ENCODE measurements at places on chromosomes 11 and 22.

GRCh38 chr11:115052601-115053000 is 374.3 kb downstream of the NXPE2 start:
- DNase-seq, result no peak

DNA sequence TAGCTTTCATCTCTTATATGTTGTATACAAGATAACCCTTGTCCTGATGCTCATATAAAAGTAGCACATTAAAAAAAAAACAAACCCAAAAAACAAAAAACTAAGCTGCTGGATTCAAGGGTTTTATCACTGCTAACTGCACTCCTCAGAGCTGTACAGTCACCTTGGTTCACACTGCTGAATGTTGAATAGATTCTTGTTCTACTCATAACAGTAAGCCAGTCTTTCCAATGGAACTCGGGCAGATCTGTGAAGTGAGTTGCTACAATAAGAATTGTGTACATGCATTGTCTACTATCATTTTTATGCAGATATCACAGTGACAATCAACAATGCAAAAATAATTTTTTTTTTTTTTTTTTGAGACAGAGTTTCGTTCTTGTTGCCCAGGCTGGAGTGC is 4.7 kb downstream of the HARBI1 start:
- DNase-seq, result no peak

DNA sequence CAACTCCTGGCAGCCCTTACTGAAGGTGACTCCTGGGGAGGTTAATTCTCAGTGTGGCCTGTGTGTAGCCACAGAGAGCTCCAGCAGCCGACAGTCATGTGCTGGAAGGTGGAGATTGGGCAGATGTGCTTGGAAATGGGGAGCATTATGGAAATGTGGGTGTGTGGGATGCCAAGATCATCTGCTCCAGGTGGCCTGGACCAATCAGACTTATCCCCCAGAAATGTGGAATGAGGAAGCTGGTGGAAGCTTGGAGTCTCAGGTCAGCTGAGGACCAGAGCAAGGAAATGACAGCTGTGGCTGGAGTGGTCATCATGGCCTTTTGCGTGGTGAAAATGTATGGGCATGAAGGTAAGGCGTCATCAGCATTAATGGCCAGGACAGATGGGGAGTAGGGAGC is 234.0 kb downstream of the MIAT start:
- DNase-seq, result no peak

DNA sequence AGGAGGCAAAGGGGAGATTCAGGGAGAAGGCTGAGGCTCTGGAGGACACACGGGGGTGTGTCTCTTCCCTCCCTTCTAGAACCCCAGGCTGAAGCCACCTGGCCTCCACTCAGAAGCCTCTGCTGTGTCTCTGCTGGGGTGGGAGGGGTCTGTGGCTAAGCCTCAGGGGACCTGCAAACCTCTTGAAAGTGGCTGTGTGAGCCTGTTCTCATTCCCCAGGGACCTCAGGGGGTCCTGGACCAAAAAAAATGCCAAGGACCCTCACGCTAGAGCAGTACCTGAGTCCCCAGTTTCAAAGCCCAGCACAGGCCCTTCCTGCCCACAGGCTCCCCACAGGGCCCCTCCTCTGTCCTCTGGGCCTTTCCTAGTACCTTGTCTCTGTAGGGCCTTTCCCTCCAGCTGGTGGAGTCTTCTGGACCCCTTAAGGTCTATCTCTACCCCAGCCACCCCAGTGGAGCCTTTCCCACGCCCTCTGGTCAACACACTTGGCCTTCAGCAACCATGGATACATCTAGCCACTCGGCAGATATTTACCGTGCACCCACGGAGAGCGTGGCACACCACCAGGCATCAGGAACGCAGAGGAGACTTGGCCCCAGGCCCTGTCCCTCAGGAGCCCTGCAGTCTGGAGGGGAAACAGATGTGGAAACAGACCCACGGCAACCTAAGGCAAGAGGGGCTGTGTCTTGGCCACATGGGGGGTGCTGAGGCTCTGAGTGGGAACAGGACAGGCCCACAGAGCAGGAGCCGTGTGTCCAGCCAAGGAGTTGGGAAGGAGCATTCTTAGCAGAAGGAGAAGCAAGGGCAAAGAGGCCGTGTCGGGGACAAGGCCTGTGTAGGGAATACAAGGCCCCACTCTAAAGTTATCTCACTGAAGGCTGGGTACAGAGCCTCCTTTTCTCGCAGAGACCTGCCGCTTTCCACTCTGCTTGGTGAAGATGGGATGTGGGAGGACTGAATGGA is 18.5 kb downstream of the PLA2G6 start:
- no peak for DNase-seq

DNA sequence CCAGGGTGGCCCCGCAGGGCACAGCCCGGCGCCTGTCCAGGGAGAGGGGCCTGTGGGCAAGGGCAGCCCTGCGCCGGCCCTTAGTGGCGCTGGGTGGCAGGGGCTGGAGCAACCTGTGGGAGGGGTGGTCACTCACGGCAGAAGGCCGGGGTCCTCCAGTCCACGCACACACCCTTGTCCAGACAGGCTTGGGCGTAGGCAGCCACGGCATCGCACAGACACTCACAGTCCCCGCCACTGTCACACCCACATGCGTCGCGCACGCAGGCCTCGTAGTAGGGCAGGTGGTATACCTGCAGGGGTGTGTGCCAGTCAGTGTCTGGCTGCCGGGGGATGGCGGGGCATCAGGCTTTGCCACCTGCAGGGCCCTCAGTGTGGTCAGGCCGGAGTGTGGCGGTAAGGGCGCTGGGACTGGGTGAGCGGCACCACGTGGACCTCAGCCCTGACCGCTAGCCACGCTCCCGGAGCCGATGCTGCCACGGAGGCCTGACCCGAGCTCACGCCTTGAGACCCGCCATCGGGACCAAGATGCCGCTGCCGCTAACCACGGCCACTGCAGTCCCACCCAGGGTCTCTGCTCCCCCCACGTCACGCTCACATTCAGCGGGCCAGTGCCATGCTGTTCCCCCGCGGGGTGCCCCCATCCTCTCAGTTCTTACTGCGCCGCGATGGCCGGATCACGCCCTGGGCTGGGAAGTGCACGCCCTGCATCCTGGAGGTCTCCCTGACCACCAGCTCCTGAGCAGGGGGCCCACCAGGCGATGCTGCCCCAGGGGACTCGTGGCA is 12.5 kb downstream of the MUC6 start:
- DNase-seq, result no peak

GRCh38 chr11:58807343-58807742 is 37.2 kb downstream of the GLYATL2 start:
- no peak for DNase-seq

GRCh38 chr11:70703141-70704064 is 305.1 kb downstream of the CTTN start:
- DNase-seq, result no peak

DNA sequence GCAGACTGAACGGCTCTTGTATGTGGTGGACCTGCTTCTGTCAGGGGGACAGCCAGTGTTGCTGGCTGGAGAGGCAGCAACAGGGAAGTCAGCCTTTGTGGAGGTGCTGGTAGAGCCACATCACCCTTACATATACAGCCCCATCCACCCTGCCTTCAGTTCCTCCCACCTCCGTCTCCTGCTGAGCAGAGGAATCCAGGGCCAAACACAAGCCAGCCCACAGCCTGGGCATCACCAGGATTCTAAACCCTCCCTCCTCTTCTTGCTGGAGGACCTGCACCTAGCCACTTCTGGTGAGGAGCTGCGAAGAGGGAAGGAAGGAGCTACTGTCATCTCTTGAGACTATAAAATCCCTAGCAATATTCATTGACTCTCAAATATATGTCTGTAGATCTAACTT is 51.6 kb downstream of the DNHD1 start:
- DNase-seq, result no peak

- no peak for DNase-seq
These were observed at the start of gene MRGPRE for GRCh38 chr11:3231851-3232744. Gene MRGPRE (minus strand): TSS chr11:3232417. CDS start chr11:3228799, 3,618 bp downstream.

DNA sequence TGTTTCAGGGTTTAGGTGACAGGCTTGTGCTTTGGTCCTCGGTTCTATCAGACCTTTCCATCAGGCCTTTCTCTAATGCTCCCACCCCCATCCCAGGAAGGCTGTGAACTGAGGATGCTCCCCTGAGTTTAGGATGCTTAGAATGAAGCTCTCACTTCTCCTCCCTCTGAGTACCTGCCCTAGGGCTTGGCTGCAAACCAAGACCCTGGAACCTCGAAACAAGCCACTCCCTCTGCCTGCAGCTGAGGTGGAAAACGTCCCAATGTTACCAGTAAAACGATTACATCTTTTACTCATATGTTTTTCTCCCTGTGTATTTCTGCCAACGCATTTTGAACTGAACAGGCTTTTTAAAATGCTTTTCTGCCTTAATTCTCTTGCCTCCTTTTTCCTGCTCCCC is 54.5 kb upstream of the BMAL1 start:
- DNase-seq, result no peak

DNA sequence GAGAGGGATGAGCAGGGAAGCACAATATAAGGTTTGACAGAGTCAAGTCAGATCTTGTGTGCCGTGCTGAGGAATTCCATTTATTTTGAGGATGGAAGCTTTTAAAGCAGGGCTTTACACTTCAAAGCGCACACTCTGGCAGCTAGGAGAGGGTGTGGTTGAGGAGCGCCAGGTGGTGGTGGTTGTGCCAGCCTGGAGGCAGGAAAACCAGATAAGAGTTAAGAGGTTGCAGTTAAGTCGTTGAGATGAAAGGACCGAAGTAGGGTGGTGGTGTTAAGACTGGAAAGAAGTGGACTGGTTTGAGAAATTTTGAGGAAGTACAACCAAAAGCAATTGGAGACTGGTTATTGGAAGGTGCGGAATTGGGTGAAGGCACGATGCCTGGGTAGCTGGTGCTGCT is 231.6 kb upstream of the TBCEL start:
- DNase-seq, result no peak

- DNase-seq, result no peak
These were observed 517.9 kb upstream of the RAG2 start for GRCh38 chr11:37115963-37116362.

GRCh38 chr11:122778148-122778547 is 60.2 kb upstream of the CRTAM start:
- DNase-seq, result no peak

GRCh38 chr11:71917646-71918140 is 10.7 kb downstream of the XNDC1N start:
- DNase-seq, result no peak

GRCh38 chr11:12111549-12112520 is 1.4 kb downstream of the MICAL2 start:
- DNase-seq, result no peak

- no peak for DNase-seq
These were observed 41.3 kb upstream of the HMGXB4 start for GRCh38 chr22:35215993-35216392.

- no peak for DNase-seq
These were observed 10.3 kb upstream of the NEFH start for GRCh38 chr22:29469755-29470154.

DNA sequence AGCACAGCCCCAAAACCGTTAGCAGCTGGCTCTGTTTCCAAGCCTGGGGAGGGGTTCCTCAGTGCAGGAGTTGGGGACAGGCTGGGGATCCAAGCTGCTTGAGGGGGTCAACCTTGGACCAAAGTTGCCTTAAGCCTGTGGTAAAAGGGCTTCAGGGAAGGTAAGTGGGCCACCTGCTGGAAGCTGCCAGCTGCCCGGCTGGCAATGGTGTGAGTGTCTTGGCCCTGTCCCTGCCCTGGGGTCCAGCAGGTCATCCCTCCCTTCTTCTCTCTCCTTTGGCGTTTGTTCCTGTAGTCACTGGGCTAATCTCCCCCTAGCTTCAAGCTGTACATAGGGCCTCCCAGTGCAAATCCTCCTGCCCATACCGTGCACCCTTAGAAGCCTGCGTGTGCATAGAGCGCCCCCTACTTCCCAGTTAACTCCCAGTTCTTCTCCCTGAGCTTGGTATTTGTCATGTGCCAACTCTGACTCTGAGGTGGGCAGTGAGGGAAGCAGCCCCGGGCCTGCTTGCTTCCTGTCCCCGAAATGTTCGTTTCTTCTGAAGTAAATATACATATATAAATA is 4.4 kb downstream of the TMEM258 start:
- DNase-seq, result no peak
